ENCODE measurements at places on chromosomes 6 and 20.
A peak's percentile ranks its signal among the peaks of the same experiment; 100 is the strongest.

DNA sequence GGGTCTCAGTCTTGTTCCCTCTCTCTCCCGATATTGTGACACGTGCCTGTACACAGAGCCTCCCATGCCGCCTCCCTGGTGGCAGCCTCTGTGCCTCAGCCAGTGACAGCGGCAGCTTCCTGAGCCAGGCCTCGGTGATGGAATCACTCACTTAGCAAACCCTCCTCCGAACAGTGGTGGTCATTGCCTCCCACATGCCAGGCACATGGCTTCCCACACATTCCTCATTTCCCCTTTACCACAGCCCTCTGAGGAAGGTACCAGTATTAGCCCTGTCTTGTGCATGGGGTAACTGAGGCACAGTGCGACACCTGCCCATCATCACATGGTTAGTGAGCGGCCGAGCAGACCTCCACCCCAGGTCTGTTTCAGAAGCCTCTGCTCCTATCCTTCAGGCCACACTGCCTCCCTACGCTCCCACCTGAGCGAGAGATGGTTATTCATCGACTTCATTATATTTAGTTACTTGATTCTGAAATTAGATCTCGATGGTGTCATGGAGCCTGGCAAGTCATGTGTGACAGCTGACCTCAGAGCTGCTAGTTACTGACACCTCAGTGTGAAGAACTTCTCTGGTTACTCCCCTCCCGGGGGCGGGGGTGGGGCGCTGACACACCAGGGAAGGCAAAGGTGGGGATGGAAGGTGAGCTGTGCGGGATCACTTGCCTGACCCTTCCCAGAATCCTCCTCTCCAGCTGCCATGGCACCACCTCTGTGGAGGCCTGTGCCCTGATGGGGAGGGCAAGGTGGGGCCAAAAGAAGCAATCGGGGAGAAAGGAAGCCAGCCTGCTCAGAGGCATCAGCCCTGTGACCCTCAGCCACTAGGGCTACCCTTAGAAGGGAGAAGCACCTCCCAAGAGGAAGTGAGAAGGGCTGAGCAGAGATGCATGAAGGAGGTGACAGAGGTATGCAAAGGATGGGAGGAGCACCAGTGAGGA lies 17.9 kb downstream of the MDGA1 start:
- no peak for DNase-seq

DNA sequence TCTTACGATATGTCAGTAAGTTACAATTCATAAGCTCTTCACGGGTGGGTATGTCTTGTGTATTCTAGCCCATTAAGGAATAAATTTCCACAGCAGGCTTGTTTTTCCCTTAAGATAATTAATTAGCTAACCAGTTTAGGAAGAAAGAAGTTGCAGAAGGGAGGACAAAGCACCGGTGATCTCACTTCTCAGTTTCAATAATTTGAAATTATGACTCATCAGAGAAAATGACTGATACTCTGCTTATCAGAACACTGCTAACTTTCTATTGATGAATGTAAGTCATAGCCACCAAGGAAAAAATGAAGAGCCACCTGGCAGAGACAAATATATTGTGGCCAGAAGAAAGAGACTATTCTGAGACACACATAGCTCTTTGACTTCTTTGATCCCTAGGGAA lies 35.0 kb upstream of the ENTPD6 start:
- no peak for DNase-seq

GRCh38 chr6:127205036-127205435 lies 61.6 kb upstream of the RNF146 start:
- no peak for DNase-seq

DNA sequence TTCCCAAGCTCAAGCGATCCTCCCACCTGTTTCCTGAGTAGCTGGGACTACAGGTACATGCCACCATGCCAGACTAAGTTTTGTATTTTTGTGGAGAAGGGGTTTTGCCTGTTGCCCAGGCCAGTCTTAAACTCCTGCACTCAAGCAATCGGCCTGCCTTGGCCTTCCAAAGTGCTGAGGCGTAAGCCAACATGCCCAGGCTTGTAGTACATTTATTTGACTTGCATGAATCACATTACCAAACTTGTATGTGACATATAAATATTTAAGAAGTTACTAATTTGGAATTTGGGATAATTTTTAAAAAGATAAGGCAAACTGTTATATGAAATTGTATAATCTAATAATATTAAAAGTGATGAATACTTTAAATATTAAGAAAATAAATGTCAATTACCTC lies 157.6 kb downstream of the MCHR2 start:
- DNase-seq = no peak

DNA sequence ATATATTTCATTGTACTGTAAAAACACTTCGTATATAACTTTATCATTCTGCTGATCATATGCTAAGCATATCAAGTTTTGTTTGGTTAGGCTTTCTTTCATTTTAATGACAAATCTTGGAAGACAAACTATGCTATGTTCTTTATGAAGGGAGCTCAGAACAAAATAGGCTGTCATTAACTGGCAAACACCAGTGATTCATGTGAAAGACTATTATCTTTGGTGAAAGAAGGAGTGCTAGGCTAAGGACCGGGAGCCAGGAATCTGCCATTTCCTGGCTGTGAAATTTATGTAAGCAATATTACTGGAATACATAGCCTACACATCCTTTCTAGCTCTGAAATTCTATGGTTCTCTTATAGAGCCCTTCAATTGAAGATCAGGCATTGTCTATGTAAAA lies 136.2 kb upstream of the CCN2 start:
- peak; percentile 10 for DNase-seq

DNA sequence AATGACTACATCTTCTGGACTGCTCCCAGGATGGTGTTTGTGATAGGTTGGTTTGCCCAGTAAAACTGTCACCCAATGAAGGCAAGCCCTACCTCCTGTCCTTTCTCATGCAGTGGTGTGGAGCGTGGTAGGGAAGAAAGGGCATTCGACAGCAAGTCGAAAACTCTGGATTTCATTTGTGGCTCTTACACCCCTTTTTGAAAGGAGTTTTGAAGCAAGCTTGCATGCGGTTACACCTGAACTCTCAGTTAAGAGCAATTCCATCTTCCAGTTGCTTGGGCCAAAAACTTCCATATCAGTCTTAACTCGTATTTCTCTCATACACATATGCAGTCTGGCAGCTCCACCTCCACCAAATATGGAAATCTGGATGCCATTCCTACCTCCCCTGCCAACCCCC lies 19.7 kb upstream of the SLC22A2 start:
- no peak for DNase-seq

DNA sequence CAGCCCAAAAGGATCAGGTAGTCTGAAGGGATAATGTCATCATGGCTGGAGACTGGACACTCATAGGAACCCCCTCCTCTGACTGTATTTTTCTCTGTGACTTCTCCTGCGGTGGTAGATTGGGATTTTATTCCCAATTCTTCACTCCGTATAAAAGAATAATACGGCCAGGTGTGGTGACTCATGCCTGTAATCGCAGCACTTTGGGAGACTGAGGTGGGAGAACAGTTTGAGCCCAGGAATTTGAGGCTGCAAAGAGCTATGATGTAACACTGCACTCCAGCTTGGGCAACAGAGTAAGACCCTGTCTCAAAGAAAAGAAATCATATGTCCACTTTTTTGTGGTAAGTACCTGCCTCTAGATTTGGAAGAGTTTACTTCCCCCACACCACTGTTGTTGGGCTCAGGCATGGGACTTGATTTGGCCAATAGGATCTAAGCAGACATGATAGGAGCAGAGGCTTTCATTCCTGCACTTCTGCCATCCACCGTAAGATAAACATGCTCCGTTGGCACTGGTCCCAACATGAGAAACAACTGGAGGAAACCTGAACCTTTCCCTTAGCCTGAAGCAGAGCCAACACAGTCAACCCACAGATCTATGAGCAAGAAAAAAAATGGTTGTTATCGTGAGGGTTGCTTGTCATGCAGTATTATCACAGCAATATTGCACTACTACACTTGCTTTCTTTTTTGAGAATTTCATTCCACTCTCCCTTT lies 82.0 kb downstream of the JPH2 start:
- DNase-seq = no peak

DNA sequence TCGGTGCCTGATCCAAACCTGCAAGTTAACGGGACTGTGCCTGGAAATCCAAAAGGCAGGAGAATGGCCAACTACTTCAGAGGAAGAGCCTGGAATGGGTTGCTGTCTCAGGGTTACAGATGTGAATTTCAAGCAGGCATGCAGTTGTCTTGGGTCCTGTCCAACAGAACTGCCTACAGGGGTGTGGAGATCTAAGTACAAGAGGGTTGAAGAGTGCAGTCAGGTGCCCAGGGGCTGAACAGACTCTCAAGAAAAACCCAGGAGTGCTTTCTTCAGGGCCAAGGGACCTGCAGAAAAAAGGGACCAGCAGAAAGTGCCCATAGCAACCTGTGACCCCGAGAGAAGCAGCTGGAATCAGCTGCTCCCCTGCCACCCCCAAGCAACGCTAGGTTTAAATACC lies 71.0 kb downstream of the PREP start:
- DNase-seq = no peak

DNA sequence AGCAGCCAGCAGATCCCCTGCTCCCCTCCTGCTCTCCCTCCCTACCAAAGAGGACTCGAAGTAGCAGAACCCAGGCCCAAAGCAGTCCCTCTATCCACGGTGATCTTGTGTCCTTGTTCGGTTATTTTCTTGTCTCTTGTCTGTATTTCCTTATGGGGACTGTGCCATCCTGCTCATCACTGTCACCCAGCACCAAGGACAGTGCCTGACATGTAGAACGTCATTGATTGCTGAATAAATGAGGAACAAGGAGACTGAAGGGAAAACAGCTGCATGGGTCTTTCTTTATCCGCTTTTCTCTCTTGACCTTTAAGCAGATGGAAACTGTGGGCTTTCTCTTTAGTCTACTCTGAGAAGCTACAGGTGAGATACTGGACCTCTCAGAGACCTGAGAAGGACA lies 29.4 kb upstream of the ZNF831 start:
- DNase-seq = no peak
